ENCODE measurements at places on chromosomes 4 and X. TPM values are rescaled to one million over a fixed set of nuclear protein-coding genes. Genes with fewer than 3 reads are reported as not detected.

The GYG2 gene
- not detected for total RNA-seq

The PDLIM3 gene
- not detected for total RNA-seq

The JCHAIN gene
- not detected for total RNA-seq

The ADH1A gene
- not detected for total RNA-seq

The STK32B gene
- total RNA-seq: not detected

The NLGN3 gene
- total RNA-seq: 1.3 TPM

The TEC gene
- total RNA-seq: 0.73 TPM

The SYNPO2 gene
- 0.52 TPM for total RNA-seq

The TIGD4 gene
- total RNA-seq: 0.14 TPM

The HELT gene
- total RNA-seq: not detected

The GC gene
- total RNA-seq: not detected

The CLDN34 gene
- total RNA-seq: not detected

The PDZD11 gene
- total RNA-seq: 34.7 TPM

The LINC00632 gene
- total RNA-seq: 3.1 TPM

The TMEM31 gene
- not detected for total RNA-seq

The ETDA gene
- total RNA-seq: not detected

The LARP7 gene
- total RNA-seq: 46.4 TPM

The PIN4 gene
- total RNA-seq: 16.1 TPM

The GAGE1 gene
- not detected for total RNA-seq

The TMEM255A gene
- total RNA-seq: not detected

The PRR32 gene
- not detected for total RNA-seq

The GRPEL1 gene
- 49.9 TPM for total RNA-seq

The NAP1L3 gene
- 0.68 TPM for total RNA-seq

The TRIM61 gene
- total RNA-seq: 3.6 TPM

The TMPRSS11F gene
- not detected for total RNA-seq

The MAGIX gene
- 1.8 TPM for total RNA-seq

The CPLX1 gene
- 0.86 TPM for total RNA-seq

The MAGEB2 gene
- not detected for total RNA-seq

The SERPINA7 gene
- not detected for total RNA-seq

The BEND2 gene
- total RNA-seq: not detected

The TCEANC gene
- 9.9 TPM for total RNA-seq

The CYLC1 gene
- total RNA-seq: not detected

The DAPP1 gene
- total RNA-seq: 30.0 TPM

The CRMP1 gene
- total RNA-seq: 0.66 TPM

The TBX22 gene
- total RNA-seq: not detected

The TMPRSS11D gene
- total RNA-seq: not detected

All from T-helper 2 cell treated with Interferon-gamma antibody and Interleukin-4, amounts not matched to agents 100 ng/mL and 5 ng/mL, for 36 hours (primary cell).